ENCODE measurements at places on chromosomes 7 and 10.

DNA sequence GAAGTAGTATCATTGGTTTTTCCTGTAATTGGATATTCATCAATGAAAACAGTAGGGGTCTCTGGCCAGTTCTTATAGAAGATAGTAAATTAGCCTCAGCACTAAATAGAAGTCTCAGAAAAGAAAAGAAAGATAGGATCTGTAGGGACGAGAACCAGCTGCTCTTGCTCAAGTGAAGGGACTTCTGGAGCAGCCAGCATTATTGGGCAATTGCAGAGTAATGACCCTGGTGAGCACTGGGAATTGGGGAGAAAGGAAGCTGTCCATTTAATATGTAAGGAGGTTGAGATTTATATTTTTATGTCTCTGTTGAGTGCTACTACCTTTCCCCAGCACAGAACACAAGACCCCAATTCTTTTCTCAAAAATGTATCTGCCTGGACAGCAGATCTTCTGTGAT lies 61.2 kb upstream of the WNT16 start:
- DNase-seq = no peak

- no peak for DNase-seq
These were observed 475.2 kb downstream of the TCERG1L start for GRCh38 chr10:130836344-130836743.

DNA sequence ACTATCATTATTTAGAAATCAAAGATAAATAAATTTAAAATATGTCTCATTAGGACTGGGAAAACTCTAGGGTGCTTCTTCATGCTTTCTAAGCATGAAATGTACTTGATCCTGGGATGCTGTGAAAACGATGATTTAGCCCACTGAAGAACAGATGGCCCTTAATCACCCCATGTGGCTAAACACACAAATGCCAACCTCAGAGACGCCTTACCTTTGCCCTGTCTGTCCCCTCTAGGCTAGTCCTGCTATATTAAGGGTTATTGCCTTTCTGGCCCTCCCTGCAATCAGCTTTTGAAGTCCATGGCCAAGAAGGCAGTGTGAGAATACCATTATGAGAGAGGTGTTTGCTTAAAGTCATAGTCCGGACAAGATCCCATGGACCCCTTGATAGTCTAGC lies 217.2 kb downstream of the TWIST1 start:
- no peak for DNase-seq

GRCh38 chr7:20730611-20731010 lies 56.1 kb downstream of the SP8 start:
- DNase-seq = no peak

GRCh38 chr7:26646336-26647048 lies 217.9 kb downstream of the SKAP2 start:
- no peak for DNase-seq

- no peak for DNase-seq
These were observed 54.8 kb downstream of the DYNC2I1 start for GRCh38 chr7:158911145-158911544.

DNA sequence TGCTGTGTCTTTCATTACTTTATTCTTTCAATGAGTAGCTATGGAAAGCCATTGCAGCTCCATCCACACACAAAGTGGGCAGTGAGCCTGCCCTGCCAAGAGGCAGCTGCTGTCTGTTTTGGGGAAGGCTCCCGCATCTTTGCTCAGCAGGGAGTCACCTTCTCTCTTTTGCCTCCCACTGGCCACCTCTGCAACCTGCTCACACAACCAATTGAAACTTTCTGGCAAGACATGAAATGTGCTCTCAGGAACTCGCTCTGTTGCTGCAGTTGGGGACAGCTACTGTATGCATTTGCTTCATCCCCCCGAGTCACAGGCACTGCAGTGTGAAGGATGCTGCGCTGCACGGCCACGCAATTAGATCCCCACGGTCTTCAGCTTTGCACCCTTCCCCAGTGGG lies 244.8 kb upstream of the NFE2L3 start:
- DNase-seq = no peak

- DNase-seq = peak; percentile 5
These were observed 24.8 kb upstream of the EIF5AL1 start for GRCh38 chr10:79487296-79488194.

DNA sequence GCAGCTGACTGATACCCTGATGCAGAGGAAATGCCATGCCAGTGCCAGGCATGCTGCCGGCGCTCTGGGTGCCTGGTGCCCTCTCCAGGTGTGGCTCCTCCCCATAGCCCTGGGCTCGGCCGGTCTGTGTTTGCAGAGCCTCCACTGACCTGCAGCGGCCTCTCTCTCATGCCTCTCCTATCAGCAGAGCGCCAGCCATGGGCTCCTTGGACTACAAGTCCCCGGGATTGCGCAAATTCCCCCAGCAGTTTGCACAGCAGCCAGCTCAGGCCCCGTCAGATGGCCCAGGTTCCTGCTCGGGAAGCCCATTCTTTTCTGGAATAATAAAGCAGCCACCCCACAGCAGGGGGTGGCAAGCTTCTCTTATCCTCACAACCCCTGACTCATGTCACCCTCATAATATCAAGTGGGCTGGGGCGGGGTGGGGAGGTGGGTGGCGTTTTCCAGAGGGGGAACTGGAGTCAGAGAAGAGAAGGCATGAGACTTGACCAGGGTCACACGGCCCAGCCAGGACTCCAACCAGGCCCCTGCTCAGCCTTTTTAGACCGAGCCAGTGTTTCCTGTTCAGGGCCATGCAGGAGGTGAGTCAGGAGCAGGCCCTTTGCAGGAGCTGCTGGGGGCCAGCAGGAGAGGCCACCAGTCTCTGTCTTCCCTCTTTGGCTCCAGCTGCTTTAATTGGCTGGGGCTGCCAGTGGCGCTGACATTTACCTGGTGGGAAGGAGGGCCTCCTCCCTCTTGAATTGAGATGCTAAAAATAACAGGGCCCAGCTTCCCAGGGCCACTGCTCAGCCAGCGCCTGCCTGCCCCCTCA lies 58.6 kb downstream of the ZMIZ1 start:
- no peak for DNase-seq

- DNase-seq = no peak
These were observed 5.8 kb downstream of the BHLHA15 start for GRCh38 chr7:98216941-98217622.

DNA sequence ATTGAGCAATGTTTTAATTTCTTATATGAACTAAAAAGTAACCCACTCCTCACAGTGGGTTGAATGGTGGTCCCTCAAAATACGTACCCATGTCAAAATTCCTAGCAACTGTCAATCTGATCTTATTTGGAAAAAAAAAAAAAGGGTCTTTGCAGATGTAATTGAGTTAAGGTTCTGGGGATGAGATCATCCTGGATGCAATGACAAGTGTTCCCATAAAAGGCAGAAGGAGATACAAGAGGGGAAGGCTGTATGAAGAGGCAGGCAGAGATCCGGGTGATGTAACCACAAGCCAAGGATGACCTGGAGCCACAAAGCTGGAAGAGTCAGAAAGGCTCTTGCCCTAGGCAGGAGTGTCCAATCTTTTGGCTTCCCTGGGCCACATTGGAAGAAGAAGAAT lies 516.3 kb upstream of the MKI67 start:
- no peak for DNase-seq
